ENCODE measurements at places on chromosomes 13 and 19. TPM values are rescaled to one million over a fixed set of nuclear protein-coding genes. Genes with fewer than 3 reads are reported as not detected.

ZNF506 gene
- 30.0 TPM for total RNA-seq

OR1M1 gene
- not detected for total RNA-seq

ZNF221 gene
- 2.5 TPM for total RNA-seq

NOVA2 gene
- 0.64 TPM for total RNA-seq

PSG3 gene
- total RNA-seq, result not detected

CATSPERD gene
- total RNA-seq, result not detected

OR7A5 gene
- 1.9 TPM for total RNA-seq

SBK3 gene
- 0.26 TPM for total RNA-seq

APOE gene
- 997 TPM for total RNA-seq

EVI5L gene
- 23.3 TPM for total RNA-seq

DPF1 gene
- not detected for total RNA-seq

PSG2 gene
- total RNA-seq, result not detected

SLC39A3 gene
- total RNA-seq, result 27.0 TPM

RYR1 gene
- total RNA-seq, result 20.2 TPM

SLC7A10 gene
- total RNA-seq, result not detected

GSK3A gene
- 31.4 TPM for total RNA-seq

ZNF616 gene
- 12.6 TPM for total RNA-seq

GCDH gene
- total RNA-seq, result 39.5 TPM

ERICH6B gene
- total RNA-seq, result not detected

SMAD9 gene
- 1.4 TPM for total RNA-seq

ZNF846 gene
- total RNA-seq, result 11.4 TPM

ATP8B3 gene
- 0.76 TPM for total RNA-seq

BLOC1S3 gene
- 65.1 TPM for total RNA-seq

MAP2K7 gene
- 29.1 TPM for total RNA-seq

MLLT1 gene
- total RNA-seq, result 16.9 TPM

CD320 gene
- 19.7 TPM for total RNA-seq

ZFP36 gene
- 277 TPM for total RNA-seq

KLHL1 gene
- not detected for total RNA-seq

SIGLEC6 gene
- total RNA-seq, result 3.4 TPM

NUFIP1 gene
- total RNA-seq, result 4.0 TPM

CD22 gene
- total RNA-seq, result 4.2 TPM

TGFBR3L gene
- total RNA-seq, result 3.7 TPM

ZNF229 gene
- total RNA-seq, result 3.2 TPM

SERTM1 gene
- total RNA-seq, result not detected

PSG1 gene
- total RNA-seq, result not detected

ZNF681 gene
- 3.2 TPM for total RNA-seq

Data from lower leg skin (tissue), 4 donors.